ENCODE measurements at places on chromosomes 5 and 9.

DNA sequence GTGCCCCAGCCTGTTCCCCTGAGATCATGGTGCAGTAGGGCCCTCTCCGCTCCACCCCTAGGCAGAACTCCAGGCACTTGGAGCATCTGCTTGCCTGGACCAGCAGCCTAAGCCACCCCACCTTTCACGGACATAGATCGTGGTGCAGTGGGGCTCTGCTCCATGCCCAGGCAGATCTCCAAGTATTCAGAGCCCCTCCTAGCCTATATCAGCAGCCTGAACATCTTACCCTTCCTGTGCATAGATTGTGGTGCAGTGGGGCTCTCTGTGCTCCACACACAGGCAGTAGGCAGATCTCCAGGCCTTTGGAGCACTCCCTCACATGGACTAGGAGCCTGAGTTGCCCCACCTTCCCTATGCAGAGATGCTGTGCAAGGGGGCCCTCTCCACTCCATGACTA lies 103.0 kb downstream of the GLIS3 start:
- no peak for DNase-seq

DNA sequence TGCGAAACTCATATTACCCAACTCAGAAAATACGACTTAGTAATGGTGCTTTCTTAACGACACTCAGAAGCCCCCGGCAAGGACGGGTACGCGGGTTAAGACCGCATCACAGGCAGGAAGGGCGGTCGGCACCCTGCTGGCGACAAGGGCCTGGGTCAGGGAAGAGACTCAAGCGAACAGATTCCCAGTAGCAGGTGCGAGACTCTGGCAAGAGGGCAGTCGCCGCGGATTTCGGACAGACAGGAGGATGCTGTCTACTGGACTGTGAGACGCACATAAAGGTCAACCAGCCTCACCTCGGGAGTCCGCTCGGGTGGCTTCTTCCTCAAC lies 398 bp downstream of the RAPGEF6 start:
- peak; percentile 63 for DNase-seq

- peak; percentile 78 for DNase-seq
Observed at GRCh38 chr5:134100283-134101091, 14.0 kb upstream of the TCF7 start.

GRCh38 chr9:73216100-73216499 lies 64.4 kb downstream of the ANXA1 start:
- no peak for DNase-seq

DNA sequence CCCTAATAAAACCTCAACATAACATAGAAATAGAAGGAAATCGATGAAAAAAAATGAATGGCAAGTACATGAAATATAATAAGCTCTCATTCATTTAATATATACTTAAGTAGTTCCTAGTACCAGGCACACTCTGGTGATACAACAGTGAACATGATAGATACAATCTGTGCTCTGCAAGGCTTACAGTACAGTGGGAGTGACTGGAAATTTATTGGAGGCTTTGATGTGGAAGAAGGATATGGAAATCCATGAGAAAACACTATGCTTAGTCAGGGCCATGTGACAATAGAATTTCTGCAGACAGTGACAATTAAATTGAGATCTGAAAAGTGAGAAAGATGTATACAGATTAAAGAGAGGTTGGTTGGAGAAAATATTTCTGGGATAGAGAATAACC lies 32.0 kb upstream of the IL33 start:
- DNase-seq = no peak

DNA sequence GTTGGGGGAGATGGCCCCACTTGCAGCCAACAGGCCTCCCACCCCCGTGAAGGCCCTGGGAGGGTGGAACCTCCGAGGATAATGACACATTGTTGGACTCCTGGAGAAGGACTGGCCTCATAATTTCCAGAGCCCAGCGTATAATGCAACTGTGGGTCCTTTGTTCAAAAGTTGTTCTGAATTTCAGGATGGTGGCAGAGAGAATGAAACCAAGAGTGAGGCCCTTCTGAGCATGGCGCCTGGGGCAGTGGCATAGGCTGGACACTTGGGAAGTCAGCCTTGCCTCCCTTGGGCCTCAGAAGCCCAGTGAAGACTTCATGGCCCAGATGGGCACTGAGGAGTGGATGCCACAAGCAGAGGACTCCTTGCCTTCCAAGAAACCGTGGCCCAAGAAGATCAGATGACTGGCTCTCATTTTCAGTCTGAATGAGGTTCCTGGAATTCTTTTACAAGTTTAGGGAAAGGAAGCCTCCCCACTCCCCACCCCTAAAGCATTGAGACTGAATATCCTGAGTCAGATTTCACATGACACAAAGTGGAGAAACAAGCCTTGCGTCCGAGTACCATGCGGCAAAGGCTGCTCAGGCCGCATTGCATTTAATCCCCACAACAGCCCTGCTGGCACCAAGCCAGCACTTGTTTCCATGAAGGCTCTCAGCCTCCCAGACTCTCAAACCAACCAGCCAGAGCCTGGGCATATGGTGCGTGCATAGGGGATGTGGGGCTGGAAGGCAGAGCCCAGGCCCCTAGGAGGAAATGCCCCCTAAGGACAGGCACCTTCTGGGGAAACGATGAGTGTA lies 96.7 kb upstream of the SMIM23 start:
- no peak for DNase-seq

GRCh38 chr5:158695595-158696330 lies 404.0 kb downstream of the EBF1 start:
- peak; percentile 58 for DNase-seq

DNA sequence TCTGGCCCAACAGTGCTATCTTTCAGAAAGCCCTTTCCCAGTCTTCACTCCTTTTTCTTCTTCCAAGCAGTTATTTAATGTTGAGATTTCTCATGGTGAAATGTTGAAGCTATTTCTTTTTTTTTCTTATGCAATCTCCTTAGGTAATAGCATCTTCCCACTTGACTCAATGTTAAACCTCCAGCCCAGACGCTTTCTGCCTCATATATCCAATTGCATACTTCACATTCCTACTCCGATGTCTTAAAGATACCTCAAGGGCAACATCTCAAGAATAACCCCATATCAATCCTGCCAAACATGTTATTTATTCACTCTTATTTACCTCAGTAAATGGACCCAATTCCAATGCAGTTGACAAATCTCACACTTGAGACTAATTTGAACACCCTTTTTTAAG lies 187.3 kb downstream of the CDH12 start:
- no peak for DNase-seq

DNA sequence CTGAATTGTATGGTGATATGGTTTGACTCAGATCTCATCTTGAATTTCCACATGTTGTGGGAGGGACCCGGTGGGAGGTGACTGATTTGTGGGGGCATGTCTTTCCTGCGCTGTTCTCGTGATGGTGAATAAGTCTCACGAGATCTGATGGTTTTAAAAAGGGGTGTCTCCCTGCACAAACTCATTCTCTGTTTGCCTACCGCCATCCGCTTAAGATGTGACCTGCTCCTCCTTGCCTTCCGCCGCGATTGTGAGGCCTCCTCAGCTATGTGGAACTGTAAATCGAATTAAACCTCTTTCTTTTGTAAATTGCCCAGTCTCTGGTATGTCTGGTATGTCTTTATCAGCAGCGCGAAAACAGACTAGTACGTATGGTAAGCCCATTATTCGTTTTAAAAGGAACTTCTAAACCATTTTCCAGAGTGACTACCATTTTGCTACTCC lies 48.7 kb downstream of the SLC36A1 start:
- no peak for DNase-seq

GRCh38 chr5:1800472-1801221 lies 560 bp upstream of the NDUFS6 start:
- peak; percentile 44 for DNase-seq

DNA sequence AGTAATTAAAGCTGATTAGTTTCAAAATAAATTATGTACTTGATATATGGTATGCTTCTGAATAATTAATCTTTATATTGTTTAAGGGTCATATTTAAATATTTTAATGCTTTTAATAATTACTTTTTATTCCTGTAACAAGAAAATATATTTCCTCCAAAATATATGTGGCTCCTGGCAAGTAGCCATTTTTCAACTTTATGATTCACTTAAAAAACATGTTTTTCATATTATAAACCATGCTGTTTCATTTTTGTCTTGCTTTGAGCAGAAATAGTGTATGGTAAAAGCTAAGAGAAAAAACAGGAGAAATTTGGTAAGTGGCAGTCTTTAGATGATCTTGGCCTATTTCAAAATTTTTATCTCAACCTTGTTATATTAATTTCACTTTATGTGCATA lies 14.6 kb downstream of the SPATA9 start:
- DNase-seq = no peak

DNA sequence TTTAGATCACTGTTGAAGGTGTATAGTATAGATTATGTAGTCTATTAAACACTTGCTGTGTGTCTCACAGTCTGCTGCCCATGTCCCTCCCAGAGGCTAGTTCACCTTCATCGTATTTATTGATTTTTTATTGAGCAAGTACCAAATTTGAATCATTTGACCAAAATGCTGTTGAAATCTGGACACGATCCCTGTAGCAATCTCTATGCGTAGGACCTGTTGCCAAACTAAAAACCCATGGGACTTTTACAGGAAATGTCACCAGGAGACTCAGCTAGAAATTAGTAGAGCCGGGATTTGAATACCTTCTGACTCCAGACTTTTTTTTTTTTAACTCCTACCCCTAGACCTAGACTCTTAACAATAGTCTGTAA lies 17.5 kb downstream of the SLC31A1 start:
- no peak for DNase-seq

GRCh38 chr5:8188874-8189565 lies 320.1 kb downstream of the MTRR start:
- no peak for DNase-seq

DNA sequence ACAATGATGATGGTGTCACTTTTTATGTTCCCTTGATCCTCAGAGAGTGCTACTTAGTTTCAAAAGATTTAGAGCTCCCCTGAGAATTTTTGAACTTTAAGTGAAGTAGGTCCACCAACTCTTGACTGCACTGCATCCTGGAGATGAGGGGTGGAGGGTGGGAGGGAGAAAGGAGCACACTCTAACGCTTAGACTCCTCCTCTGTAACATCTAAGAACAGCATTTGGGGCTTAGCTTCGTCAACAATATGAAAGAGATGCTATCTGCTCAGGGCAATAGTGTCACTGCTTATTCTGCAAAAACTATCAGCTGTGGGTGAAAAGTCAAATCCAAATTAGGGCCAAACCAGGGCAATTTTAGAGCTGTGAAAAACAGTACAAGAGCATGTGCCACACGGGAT lies 242.8 kb upstream of the EFNA5 start:
- DNase-seq = no peak

DNA sequence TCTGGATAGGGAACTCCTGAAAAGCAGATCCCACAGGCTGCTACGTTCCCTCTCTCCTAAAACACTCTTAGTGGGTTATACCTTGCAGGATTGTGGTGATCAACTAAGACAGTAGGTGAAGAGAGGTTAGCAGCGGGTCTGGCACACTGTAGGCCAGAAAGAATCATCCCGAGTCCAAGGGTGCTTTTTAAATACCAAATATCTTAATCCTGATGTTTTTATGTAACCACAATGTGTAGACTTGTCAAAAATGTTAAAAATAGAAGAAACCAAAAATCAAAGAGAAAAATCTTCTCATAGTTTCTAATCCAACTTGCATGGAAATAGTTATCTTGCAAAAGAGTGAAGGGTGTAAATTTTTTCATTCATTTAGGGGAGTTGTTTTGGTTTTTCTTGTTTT lies 52.3 kb upstream of the IFNK start:
- DNase-seq = no peak

DNA sequence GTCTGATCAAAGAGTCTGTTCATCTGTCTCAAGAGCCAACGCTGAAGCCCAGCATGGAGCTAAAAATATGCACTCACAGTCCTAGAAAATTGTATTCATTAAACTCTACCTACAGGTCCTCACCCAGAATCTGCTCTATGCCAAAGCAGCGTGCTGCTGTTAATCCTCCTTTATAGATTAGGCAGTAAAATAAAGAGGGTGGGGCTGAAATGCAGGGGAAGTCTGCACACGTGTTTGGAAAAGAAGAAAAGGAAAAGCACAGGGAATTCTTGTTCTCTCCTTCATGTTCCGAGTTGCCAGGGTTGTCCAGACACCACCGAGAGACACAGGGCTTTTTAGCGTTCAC lies 121.4 kb upstream of the TMEM161B start:
- no peak for DNase-seq

GRCh38 chr5:113450929-113451328 lies 16.1 kb upstream of the TSSK1B start:
- no peak for DNase-seq

GRCh38 chr5:119287547-119288111 lies 68.2 kb upstream of the TNFAIP8 start:
- DNase-seq = no peak

- DNase-seq = no peak
Observed at GRCh38 chr5:149100331-149100730, 37.5 kb upstream of the SH3TC2 start.

- DNase-seq = no peak
Observed at GRCh38 chr5:39657943-39658342, 233.2 kb upstream of the DAB2 start.

GRCh38 chr5:171961117-171961516 lies 45.3 kb downstream of the FBXW11 start:
- DNase-seq = no peak

DNA sequence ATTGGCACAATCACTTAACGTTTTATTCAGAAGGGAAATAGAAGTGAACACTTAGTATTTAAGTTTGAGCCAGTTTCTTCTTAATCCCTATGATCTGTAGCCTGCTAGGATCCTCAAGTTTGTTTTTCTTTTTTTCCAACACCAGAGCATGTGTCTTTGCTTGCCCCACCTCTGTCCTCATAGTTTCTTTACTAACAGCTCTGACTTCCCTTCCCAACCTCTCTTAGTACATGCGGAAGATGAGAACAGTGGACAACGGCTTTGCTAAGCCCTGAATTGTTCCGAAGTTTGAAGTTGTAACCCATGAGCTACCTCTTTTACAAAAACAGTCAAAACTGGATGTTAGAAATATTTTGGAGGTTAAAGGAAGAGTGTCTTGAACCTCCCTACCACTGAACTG lies 61.7 kb upstream of the TAF11L2 start:
- DNase-seq = no peak

GRCh38 chr9:2816476-2817141 lies 27.3 kb downstream of the PUM3 start:
- no peak for DNase-seq

- DNase-seq = no peak
Observed at GRCh38 chr5:31211098-31211497, 17.6 kb downstream of the CDH6 start.

GRCh38 chr9:135673941-135674340 lies 10.8 kb downstream of the LCN9 start:
- DNase-seq = no peak

DNA sequence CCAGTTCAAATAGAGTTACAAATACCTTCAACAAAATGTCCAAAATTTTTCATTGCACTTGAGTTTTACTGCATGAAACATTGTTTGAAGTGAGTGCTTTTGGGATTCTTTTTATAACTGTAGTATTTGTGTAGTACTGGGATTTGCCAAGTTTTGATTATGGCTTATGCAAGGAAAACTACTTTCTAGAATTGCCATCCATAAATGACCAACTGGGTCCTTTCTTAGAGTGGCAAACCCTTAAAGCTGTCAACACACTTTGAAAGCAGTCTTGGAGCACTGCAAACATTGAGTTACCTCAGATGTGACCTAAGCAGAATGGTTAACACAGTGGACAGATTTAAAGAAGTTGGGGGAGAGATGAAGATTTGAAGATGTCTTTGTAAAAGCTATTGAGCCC lies 379.6 kb upstream of the ZNF608 start:
- DNase-seq = no peak
